Activated CD4-positive, CD25-positive, alpha-beta regulatory T cell treated with anti-CD3 and anti-CD28 coated beads, Interleukin-2, amount 50 U/mL, for 24 hours (primary cell): ENCODE measurements at places on chromosomes 7 and 10.

GRCh38 chr7:27997188-27997707 is 183.3 kb downstream of the JAZF1 start:
- no peak for ATAC-seq

GRCh38 chr10:87670586-87670985 is 10.9 kb downstream of the PAPSS2 start:
- peak; percentile 36 for ATAC-seq

- no peak for ATAC-seq
These were observed 33.5 kb upstream of the SLC26A3 start for GRCh38 chr7:107836237-107837144.

DNA sequence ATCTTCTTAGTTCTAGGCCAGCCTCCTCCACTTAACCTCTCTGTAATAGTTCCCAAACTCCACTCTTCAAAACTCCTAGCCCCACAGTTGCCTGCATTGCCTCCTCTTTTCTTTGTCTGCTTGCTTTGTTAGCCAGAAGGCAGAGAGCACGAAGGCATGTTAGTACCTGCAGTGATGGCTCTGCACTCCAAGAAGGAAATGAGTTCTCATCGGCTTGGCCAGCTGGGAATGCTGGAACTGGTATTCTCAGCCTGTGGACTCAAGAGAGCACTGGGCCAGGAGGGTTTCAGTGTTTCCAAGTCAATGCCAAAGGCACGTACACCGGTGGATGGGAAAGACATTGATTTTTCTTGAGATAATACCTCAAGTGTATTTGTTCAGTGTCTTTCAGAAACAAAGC is 66.3 kb upstream of the HABP2 start:
- ATAC-seq, result no peak

GRCh38 chr10:100132427-100132826 is 50.8 kb upstream of the CPN1 start:
- ATAC-seq, result no peak

DNA sequence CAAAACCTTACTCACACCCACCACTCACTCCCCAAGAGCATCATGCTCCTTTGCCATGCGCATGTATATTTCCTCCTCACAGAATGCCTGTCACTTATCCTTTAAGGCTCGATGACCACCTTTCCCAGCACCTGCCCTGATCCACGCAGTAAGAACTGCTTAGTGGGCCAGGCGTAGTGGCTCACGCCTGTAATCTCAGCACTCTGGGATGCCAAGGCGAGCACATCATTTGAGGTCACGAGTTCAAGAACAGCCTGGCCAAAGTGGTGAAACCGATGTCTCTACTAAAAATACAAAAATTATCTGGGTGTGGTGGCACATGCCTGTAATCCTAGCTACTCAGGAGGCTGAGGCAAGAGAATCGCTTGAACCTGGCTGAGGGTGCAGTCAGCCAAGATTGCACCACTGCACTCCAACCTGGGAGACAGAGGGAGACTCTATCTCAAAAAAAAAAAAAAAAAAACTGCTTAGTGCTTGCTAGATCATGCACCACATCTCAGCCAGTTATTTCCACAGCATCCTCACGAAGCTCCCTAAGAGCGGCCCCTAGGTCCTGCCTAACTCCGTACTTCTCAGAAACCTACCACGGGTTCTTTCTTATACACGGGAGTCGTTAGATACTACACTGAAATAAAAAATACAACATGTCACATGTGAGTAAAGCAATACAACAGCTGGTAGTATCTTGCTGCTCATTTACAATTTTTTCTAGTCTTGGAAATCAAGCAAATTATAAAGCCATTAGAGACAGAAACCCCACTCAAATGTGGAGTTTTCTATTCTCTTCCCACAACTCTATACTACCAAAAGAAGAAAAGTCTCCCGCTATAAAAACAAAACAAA is 37.2 kb downstream of the CYTH3 start:
- no peak for ATAC-seq

DNA sequence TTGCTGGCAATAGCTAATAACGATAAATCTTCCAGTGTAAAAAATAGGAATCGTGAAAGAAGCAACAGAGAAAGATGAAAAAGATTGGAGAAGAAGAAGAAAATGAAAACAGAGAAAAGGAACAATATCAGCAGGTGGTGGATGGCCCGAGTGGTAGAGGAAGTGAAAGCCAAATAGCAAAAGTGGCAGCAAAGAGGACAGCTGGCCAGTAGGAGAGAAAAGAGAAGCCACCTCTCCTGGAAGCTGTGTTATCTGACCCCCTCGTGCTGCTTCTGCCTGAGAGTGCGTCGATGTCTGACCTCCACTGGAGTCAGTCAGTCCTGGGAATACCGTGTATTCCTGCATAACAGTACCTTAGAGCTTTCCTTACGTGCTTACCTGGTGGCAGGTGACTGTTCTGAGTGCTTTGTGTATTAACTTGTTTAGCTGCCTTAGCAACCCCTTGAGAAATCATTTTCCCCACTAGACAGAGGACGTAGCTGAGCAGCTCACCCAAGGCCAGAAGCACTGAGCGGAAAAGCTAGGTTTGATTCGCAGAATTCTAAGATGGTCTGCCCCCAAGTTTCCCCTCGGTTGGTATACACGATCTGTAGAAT is 88.3 kb downstream of the CHN2 start:
- no peak for ATAC-seq

GRCh38 chr7:55026867-55027490 is 8.2 kb downstream of the EGFR start:
- no peak for ATAC-seq

DNA sequence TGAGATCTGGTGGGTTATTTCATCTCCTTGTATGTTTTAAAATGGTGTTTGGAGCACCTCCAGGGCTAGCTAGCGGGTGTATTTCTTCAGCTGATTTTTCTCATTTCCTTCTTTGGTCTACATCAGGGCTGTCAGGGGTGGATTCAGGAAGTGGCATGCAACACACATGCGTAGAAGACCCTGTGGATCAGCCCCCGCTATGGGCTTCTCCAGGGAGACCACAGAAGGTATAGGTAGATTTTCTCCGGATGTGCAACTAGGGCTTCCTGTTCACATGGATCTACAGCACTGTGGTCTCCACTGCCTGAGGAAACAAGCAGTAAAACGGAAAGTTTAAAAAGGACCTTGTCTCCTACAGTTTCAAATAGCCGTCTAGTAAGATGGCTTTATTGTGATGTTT is 10.4 kb downstream of the NUB1 start:
- peak; percentile 15 for ATAC-seq

DNA sequence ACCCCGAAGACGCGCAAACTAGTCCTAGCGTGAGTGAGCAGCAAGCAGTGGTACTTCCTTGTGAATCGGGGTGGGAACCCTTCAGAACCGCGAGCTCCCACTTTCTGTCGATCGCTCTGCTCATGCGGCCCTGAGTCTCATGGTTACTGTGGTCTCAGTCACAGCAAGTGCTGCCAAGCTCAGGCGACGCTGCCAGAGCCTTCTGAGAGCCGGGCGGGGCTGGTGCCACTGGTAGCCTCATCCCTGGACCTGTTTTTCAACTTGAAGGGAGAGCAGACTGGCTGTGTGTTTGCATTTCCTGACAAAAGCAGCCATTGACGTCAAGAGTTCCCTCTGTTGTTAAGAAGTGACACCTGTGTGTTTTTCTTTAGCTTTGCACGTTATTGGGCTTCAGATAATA is 32.9 kb upstream of the BHLHA15 start:
- no peak for ATAC-seq

- ATAC-seq, result no peak
These were observed 73.4 kb upstream of the CARD11 start for GRCh38 chr7:3117081-3117480.

DNA sequence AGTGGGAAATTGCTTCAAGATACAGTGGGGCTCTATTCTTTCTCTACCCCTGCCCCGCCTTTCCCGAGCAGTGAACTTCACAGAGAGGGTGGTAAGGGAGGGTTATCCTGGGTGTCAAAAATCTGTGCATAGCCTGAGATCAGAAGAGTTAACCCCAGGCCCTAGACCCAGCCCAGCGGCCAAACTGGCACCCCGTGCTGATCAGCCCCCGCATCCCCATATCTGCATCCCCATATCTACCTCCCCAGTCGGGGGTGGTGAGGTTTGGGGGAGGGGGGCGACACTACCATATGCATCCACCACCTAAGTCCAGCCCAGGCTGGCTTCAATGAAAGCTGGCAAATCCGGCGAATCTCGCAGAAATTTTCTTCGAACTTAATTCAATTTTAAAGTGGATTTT is 7.0 kb upstream of the DLX6 start:
- no peak for ATAC-seq

GRCh38 chr7:27459021-27459730 is 203.5 kb downstream of the HIBADH start:
- no peak for ATAC-seq

DNA sequence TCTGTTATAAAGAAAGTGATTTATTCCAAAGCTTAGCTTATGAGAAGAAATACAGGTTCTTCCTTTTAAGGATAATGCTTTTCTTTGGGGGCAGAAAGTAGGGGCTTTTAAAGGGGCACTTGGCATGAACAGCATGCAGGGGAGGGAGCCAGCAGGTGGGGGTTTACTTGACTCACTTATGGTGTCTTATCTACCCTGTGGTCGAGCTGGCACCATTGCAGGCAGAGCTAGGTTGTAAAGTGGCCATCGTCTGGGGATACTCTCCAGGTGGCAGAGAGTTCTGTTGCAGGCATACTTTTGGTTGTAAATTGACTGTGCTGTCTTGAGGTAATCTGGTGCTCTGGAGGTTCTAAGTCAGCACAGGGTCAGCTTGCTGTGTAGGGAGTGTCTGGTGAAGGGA is 26.3 kb upstream of the IFRD1 start:
- ATAC-seq, result no peak

GRCh38 chr10:112456533-112456932 is 9.5 kb downstream of the VTI1A start:
- no peak for ATAC-seq

- ATAC-seq, result no peak
These were observed 1.4 kb upstream of the ASIC3 start for GRCh38 chr7:151046603-151047573.

GRCh38 chr7:47147213-47147631 is 434.7 kb downstream of the TNS3 start:
- no peak for ATAC-seq

- ATAC-seq, result no peak
These were observed 9.9 kb downstream of the SOSTDC1 start for GRCh38 chr7:16455591-16455990.

GRCh38 chr7:115078851-115079250 is 157.0 kb downstream of the MDFIC start:
- no peak for ATAC-seq

DNA sequence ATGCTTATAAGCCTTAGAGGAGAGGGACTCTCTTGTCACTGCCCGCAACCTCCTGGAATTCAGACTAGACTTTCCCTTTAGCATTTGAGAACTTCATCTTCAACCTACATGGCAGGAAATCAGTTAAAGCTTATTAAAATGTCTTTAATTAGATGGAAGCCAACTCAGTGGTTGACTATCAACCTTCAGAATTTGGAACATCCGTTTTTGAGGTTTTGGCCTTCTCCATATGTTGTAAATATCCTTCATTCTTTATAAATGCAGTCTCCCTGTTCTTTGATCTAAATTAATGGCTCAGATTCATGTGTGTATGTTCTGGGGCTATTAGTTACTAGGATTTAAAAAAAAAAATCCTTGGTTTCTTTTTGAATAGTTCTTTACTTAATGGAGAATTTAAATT is 85.0 kb downstream of the ANKRD61 start:
- no peak for ATAC-seq

GRCh38 chr10:47404446-47404845 is 20.4 kb upstream of the ZNF488 start:
- no peak for ATAC-seq

DNA sequence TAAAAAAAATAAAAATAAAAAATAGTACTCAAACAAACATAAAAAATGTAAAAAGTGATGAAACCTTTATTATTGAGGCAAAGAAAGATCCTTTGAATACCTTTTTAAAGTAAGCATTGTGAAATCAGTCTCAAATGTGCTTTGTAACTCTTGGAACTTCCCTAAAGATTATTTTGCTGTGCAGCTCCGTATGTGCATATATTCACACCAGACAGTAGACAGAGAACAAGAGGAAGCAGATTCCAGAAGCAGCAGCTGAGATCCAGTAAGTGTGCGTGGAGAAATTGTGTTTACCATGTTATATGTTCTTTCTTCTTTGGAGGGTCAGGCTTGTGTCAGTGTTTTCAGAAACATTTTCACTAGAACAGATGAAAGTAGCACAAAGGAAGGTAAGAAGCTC is 324.9 kb downstream of the AGMO start:
- ATAC-seq, result no peak

DNA sequence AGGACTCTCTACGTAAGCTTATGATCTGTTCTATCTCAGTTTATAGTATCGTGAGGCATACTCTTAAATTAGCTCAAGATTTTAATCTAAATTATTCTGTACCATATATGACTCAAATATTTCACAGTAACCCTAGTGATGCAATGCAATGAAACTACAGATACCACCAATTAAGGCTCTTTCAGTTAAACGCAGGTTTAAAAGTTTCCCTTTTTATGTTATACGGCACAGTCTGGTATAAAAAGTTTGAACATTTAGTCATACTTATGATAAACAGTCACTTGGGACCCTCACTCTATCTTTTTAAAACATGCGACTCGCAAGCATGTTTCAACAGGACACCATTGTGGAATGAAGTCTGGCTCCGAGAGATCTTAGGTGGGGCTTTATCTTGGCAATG is 107.2 kb downstream of the CDK6 start:
- ATAC-seq, result peak; percentile 77

- no peak for ATAC-seq
These were observed 35.8 kb downstream of the LAMB4 start for GRCh38 chr7:108094346-108094745.

DNA sequence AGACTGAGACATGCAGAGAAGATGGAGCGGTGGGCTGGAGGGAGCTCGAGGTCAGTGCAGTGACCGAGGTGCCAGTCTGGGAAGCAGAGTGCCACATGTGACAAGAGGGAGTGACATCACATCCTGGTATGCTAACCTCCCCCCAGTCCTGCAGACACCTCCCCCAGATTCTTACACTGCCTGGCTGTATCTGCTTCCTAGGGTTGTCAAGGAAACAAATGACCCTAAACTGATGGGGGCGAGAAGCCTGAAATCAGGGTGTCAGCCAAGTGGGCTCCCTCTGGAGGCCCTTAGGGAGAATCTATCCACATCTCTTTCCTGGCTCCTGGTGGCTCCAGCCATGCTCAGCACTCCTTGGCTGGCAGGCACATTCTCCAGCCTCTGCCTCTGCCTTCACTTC is 316.1 kb upstream of the ZMIZ1 start:
- no peak for ATAC-seq
